ENCODE measurements at places on chromosomes 16 and 17.

GRCh38 chr16:73713778-73714495, 582.7 kb upstream of the PSMD7 start:
- DNase-seq, result no peak

DNA sequence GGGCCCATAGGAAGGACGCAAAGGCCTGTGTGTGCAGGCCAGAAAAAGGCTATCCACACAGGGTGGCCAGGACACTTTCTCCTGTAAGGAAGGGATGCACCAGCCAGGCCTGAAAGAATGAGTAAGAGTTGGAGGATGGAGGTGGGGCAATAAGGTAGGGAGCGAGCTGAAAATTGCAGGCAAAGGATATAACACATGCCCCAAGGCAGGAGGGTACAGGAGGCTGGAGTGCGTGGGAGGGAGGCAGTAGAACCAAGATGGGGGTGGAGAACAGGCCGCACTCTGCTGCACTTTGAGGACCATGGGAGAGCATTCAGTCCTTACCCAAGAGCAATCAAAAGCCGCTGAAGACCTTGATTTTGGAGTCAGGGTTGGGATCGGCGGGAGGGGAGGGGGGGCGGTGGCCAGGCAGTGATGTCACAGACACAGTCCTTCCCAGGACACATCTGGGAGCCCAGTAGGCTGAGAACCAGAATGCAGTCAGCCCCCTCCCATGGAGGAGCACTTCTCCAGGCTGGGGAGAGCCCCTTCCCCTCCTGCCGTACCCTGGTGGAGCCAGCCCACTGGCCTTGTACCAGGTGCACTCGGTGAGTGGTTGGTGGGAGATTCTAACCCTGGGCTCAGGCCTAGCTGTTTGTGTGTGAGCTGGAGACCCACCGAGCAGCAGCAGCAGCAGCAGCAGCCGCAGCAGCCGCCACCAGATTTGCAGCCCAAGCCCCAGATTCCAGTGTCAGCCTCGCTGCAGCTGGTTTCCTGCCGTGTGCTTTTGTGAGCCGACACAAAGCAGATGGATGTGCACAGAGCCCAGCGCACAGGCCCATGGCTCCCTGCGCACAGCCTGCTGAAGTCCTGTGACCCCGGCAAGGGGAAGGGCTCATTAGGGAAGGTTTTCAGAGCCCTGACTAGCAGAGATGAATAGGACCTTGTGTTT, 17.5 kb downstream of the ANKRD40 start:
- no peak for DNase-seq

DNA sequence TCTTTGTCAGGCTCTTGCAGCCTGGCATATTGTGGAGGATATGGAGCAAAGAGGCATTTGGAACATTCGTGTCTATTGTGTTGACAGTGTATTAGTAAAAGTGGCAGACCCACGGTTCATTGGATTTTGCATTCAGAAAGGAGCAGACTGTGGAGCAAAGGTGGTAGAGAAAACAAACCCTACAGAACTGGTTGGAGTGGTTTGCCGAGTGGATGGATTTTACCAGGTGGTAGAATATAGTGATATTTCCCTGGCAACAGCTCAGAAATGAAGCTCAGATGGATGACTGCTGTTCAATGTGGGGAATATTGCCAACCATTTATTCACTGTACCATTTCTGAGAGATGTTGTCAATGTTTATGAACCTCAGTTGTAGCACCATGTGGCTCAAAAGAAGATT, 44.5 kb downstream of the EFCAB13 start:
- no peak for DNase-seq

DNA sequence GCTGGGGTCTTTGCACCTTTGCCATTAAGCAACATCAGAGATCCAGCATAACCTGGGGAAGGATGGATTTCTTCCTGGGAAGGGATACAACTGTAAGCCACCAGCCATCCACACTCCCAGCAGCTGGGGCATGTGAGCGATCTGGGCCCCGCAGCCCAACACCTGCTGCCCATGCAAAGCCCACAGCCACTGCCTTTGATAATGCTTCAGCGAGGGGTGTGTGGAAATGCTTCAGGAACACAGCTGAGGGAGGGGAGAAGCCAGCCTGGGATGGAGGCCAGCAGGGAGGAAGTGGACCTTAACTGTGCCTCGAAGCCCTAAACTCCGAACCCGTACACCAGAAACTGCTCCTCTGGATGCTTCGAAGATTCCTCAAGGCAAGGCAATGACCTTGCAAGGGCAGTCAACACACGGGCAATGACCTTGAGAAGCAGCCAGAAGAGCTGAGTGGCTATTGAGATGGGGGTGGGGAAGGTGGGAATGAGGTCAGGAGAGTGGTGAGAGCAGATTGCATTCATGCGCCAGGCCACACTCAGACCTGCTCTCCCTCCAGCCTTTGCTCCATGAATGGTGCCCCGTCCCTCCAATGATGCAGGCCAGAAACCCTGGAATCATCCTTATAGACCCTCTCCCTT, 49.1 kb downstream of the KATNIP start:
- no peak for DNase-seq

GRCh38 chr16:49275050-49275730, 6.4 kb downstream of the CBLN1 start:
- no peak for DNase-seq

DNA sequence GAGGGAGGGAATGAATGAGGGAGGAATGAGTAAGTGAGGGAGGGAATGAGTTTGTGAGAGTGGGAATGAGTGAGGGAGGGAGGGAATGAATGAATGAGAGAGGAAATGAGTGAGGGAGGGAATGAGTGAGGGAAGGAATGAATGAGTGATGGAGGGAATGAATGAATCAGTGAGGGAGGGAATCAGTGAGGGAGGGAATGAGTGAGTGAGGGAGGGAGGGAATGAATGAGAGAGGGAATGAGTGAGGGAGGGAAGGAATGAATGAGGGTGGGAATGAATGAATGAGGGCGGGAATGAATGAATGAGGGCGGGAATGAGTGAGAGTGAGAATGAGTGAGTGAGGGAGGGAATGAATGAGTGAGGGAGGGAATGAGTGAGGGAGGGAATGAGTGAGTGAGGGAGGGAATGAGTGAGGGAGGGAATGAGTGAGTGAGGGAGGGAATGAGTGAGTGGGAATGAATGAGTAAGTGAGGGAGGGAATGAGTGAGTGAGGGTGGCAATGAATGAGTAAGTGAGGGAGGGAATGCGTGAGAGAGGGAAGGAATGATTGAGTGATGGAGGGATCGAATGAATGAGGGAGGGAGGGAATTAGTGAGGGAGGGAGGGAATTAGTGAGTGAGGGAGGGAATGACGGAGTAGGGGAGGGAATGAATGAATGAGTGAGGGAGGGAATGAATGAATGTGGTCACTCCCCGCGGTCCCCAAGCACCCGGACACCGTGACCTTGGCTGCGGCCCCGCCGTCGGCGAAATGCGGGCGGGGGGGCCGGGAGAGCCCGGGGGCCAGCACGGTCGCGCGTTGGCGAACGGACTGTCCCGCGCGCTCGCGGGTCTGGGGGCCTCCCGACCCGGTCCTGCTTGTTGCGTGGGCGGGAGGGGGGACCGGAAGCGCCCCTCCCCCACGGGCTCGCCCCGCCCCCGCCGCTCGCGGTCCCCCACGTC, 1.1 kb upstream of the UBE2I start:
- DNase-seq, result no peak

GRCh38 chr17:15117239-15117638, 147.9 kb downstream of the PMP22 start:
- no peak for DNase-seq

DNA sequence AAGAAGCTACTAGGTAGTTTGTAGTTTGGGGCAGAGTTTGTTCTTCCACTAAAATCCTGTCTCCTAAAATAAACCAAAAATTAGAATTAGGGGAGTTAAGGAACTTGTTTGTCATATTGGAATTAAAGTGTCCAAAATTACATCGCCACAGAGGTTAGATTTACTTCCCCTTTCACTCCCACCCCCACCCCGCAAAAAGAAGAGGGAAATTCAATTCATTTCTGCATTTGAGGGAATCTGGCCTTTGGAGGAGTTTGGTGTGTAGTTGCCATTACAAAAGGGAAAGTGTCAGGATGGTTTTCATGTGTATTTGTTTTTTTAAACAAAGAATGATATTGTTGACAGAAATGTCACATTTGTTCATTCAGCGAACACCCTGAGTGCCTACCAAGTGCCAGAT, 5.8 kb downstream of the TMEM97 start:
- no peak for DNase-seq

- DNase-seq, result no peak
These were observed 18.5 kb downstream of the RAP1GAP2 start for GRCh38 chr17:2814481-2815341.

DNA sequence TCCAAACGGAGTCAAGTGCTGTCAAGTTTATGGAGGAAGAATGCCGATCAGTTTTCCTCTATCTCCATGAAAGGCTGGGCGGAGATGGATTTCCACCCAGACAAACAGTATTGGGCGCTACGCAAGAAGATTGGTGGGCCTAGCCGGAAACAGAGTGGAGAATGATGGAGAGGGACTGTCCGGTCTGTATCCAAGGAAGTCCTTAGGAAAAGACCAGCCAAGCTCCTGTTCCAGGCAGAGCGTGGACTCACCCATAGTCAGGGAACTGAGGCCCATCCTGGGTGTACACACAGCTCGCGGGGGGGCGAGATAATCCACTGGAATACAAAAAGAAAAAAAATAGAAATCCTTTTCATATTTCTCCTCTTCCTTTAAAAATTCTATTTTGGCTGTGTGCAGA, 1.5 kb upstream of the ABCC12 start:
- DNase-seq, result no peak

DNA sequence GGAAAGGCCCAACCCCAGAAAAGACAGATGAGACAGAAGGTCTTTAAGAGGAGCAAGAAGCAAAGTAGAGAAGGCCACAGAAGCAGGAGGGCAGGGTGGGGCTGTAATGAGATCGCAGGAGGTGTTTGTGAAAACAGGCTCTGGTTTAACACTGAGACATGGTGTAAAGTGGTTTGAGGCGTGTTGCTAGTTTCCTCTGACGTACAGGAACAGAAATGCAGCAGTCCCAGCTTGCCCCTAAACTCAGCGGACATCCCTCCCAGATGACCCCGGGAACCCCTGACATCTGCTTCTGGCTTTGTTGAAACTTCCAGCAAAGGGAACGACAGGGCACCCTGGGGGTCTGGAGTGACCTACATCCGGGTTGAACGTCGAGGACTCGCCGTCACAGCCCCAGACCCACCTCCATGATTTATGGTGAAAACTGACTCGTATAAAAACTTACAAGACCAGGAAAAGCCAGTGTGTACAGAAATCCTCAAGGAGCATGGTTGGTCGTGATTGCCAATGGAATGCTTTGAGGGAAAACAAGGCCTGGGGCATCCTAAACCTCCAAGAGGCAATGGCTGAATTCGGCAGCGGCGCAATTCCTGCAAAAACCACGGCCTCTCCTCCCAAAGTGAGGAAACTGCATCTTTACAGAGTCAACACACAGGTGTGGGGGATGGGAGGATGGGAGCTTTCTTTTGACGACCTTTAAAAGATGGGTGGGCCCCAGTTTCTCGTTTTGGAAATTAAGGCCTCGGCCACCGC, 25.8 kb downstream of the LITAF start:
- no peak for DNase-seq

- peak; percentile 41 for DNase-seq
These were observed 39.3 kb downstream of the MSI2 start for GRCh38 chr17:57295526-57296023.

GRCh38 chr17:4256952-4257351, 6.8 kb downstream of the ANKFY1 start:
- no peak for DNase-seq

DNA sequence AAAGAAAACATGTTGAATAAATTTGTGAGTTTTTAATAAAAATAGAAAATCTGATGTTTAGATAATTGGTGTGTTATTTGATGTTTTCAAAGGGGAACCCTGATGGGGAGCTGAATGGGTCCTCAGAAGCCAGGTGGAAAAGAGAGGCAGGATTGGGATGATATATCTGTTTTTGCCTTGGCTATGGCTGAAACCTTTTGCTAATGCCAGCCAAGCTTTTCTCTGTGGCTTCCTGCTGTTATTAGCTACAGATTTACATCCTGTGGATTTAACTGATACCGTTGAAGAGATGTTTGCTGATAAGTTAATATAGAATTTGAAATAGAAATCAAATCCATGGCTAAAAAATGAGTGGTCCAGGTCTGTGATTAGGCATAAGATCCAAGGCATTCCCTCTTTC, 4.2 kb upstream of the AATF start:
- DNase-seq, result no peak

DNA sequence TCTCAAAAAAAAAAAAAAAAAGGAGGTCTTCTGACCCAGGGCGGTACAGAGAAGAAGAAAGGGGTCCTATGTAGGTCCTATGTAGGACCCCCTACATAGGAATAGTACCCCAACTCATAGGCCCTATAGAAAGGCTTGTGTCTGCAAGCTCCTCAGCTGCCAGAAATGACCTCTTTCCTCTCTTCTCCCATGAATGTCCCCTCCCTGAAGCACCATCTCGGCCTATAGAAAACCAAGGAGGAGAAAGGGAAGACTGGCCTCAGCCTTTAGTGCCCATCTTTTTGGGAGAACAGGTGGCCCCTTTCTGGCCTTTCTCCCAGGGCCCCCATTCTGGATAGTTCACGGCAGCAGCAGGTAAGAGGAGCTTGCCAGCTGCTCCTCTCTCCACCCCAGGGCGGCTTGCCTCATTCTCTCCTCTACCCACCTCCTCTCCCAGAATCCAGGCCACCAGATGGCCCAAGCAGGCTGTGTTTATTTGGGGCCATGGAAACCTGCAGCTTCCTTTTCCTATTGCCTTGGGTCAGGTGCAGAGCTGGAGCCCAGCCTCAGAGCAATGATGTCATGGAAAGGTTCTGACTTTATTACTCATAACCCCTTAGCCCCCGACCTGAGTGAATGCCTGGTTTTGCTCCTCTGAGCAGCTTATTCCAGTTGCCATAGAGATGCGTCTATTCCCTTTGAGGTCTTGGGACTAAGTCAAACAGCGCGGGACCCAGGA, 1.6 kb upstream of the MRPL58 start:
- DNase-seq, result no peak

DNA sequence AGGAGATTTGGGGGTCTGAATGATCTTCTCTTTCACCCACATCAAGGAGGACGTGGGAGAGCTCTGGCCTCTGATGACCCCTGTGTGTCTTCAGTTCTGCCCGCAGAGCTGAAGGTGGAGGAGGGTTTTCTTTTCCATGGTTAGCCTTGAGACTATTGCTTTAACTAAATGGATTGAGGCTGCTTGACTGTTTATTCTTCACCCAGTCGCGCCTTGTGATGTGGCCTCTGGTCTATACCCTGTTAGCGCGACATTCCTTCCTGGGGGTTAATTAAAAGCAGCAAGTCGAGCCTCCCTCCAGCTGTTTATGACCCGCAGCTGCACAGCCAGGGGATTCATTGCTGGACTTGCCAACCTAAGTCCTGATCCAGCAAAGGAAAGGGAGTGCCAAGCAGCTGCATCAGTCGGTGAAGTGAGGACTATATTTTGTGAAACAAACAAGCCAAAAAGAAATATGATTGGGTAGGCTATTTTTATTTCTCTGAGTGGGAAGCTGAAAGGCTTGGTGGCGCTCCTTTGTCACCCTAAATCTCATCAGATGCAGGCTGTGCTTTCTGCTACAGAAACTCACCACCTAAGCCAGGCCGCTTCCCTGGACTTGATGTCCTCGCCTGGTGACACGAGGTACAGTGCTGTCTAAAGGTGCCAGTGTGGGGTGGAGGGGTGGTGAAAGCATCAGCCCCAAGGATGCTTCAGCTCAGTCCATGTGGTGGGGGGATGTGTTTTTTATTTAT, 11.0 kb upstream of the SEC14L1 start:
- no peak for DNase-seq

GRCh38 chr16:53785916-53786315, 82.0 kb downstream of the FTO start:
- no peak for DNase-seq

GRCh38 chr17:62715882-62716390, 88.5 kb downstream of the MRC2 start:
- no peak for DNase-seq

GRCh38 chr16:30721606-30722005, 22.6 kb downstream of the SRCAP start:
- no peak for DNase-seq

- DNase-seq, result no peak
These were observed 7.7 kb downstream of the RTN4RL1 start for GRCh38 chr17:2017274-2017941.
